Naive thymus-derived CD8-positive, alpha-beta T cell (primary cell): ENCODE measurements at places on chromosomes 3 and 15. TPM values are rescaled to one million over a fixed set of nuclear protein-coding genes. Genes with fewer than 3 reads are reported as not detected.

- no peak for DNase-seq
These were observed 24.4 kb upstream of the COPG1 start for GRCh38 chr3:129224984-129225393.

- peak; percentile 19 for DNase-seq
These were observed 5.6 kb upstream of the SLC33A1 start for GRCh38 chr3:155859859-155860258.

Gene STARD9
- total RNA-seq = 12.5 TPM

DNA sequence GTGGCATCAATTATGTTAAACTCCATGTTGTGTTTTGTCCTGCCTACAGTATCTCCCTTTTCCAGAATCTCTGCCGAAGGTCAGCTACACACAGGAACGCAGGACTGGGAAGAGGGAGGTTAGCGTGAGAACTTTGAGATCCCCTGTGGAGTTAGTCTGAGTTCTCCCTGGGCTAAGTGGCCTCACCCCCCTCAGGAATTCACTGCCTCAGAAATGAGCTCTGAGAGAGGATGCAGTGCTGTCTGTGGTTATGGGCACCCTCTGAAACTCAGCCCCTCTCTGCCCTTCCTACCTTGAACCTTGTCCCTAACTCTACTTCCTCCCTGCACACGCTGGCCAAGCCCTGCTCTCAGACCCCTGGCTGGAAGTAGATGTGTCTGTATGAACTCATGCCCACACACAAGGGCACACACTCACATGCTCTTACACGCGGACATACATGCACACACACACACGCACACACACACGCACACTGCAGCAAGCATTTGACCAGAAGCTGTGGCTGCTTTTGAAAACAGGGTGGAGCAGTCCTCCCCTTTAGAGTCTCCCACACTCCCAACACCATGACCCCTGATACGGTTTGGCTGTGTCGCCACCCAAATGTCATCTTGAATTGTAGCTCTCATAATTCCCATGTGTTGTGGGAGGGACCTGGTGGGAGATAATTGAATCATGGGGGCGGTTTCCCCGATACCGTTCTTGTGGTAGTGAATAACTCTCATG, 5.3 kb upstream of the VIPR1 start:
- DNase-seq = no peak

- DNase-seq = no peak
These were observed 228.5 kb downstream of the PTPRG start for GRCh38 chr3:61789861-61790260.

DNA sequence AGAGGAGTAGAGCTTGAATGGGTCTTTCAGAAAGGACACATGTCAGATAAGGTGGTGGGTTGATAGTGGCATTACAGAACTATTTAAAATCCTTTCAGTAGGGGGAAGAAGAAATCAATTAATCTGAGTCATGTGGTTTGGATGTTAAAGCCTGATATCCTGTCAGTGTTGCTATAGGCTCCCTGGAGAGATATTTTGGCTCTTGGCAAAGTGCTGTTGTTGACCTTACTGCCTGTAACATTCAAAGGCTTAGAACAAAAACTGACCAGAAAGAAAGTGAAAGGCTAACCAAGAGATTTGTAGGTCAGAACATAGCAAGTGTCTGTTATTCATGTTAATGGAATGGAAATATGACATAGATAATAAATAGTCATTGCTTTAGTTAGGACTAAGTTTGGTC, 552.9 kb downstream of the DIPK2A start:
- no peak for DNase-seq
